ENCODE measurements at places on chromosomes 1 and 21.

GRCh38 chr1:226322986-226323385 is 14.0 kb upstream of the LIN9 start:
- DNase-seq, result no peak

GRCh38 chr1:174967845-174968705 is 31.7 kb upstream of the CACYBP start:
- no peak for DNase-seq

DNA sequence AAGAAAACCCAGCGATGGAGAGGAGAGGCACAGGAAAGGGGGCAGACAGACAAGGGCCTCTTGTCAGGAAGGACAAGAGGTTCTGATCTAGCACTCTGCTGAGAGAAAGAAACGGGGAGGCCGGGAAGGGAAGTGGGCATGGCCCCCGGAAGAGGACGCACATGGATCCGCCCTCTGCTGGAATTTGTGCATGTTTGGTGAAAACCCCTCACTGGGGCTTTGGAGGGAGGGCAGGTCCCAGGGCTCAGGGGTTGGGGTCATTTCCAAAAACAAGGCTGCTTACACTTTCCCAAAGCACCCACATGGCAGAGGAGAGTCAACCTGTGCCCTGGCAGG is 32.4 kb upstream of the ECE1 start:
- no peak for DNase-seq

DNA sequence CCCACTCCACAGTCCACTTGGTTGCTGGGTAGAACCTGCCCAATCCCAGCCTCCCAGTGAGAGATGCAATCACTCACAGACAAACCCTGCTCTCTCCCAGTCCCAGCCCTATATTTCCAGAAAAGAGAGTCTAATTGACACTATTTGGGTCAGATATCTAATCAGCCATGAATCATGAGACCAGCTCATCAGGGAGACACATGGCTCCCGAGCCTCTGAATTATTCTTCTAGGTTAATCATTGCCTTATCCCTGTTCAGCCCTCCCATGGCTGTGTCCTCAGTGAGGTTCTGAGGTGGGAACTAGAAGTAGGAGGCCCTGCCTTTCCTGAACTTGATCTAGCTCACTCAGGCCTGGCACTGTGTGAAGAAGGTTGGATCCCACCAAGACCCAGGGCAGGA is 49.9 kb upstream of the ZC3H12A start:
- no peak for DNase-seq

DNA sequence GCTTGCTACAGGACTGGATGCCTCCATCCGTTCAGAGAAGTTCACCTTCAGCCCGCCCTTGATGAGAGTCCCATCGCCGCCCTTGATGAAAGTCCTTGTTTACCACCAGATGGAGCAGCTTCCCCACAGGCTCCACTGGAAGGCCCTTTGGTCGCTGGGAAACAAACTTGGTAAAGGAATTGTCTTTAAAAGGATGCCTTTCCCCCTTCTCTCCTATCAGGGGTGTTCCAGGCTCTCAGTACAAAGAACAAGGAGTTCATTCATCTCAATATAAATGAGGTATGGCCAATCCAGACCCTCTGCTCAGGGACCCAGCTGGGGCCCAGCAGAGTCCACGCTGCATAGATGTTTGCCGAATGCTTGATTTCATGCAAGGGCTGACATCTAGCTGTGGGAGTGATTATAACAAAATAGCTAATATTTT is 50.8 kb downstream of the CAPN9 start:
- no peak for DNase-seq

Data from NCI-H1105 (cell line).